DMS 273 treated with DMSO at 0.1 percent for 48 hours (cell line): ENCODE measurements at places on chromosomes 2 and 18.

- DNase-seq: no peak
Observed at GRCh38 chr2:79292239-79292957, 132.8 kb upstream of the REG3A start.

DNA sequence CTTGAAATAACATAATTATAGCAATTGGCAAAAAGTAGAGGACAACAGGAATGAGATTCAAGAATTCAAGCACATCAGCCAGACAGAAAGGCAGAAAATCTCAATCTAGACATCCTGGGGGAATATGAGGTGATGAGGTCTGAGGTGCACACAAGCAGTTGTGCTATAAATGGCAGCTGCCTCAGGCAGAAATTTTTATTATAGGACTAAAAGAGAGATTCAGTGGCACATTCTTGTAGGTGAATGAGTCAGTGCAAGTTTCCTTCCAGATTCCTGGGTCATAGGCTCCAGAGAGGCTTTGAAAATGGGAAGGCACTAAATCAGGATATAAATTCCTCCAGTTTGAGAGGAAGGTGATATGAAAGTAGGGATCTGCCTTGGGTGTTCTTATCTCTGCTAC, 127.2 kb upstream of the THSD7B start:
- no peak for DNase-seq

- DNase-seq: no peak
Observed at GRCh38 chr18:59627414-59627813, 69.8 kb downstream of the CCBE1 start.

GRCh38 chr2:37792366-37792765, 120.9 kb upstream of the CDC42EP3 start:
- DNase-seq: no peak
